Cortex of kidney (tissue), 1 donor: ENCODE measurements at places on chromosomes 3 and 15.

DNA sequence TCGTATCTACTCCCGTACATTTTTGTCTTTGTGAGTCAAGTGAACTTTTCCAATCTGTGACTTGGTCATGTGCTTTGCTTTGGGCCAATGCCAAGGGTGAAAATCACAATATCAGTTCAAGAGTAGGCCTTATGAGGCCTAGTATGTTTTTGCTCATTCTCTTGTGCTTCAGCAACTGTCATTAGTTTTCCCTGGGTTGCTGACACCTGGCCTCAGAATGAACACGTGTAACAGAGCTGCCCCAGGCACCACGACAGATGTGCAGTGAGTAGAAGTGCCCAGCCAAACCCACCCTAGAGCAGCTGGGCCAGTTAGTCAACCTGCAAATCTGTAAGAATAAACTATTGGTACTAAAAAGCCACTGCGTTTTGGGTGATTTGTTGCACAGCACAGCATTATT lies 460.3 kb upstream of the WNT5A start:
- DNase-seq: no peak

DNA sequence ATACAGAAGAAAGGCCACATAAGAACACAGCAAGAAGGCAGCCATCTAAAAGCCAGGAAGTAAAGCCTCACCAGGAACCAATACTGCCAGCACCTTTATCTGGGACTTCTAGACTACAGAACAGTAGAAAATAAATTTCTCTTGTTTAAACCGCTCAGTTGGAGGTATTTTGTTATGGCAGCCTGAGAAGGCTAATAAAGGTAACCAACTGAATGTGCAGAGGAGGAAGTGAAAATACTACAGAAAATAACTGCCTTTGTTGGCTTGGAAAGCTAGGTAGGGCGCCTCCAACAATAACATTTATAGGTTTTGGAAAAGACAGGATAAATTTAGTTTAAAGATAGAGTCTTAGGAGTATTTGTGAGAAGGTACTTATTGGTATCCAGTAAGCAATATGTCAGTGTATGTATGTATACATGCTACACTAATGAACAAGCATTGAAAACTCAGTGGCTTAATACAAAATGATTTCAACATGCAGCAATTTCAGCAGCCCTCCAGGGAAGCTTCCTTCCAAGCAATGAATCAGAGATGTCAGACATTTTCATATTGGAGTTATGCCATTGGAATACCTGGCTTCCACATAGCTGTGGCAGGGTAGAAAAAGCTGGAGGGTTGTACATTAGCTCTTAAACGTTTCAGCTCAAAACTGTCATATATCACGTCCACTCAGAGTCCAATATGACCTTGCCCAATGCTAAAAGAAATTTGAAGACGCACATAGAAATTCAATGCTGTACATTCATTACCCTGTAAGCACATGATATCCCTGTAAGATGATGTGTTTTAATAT lies 48.9 kb downstream of the ZBBX start:
- DNase-seq: no peak

DNA sequence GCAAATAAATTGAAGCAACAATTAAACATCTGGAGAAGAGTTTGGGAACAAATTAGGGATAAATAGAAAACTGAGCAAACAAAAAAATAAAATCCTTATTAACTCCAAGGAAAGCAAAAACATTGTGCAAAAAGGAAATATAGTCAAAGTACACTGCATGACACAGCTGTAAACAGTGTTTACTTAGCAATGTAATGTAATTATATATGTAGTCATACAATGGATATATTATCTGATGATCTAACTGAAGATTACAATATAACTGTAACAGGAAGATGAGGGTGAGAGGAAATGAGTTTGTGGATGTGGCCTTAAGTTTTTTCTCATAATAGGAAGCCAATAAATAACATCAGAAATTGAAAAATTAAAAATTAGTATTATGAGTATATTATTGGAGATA lies 42.5 kb downstream of the SCN10A start:
- no peak for DNase-seq

DNA sequence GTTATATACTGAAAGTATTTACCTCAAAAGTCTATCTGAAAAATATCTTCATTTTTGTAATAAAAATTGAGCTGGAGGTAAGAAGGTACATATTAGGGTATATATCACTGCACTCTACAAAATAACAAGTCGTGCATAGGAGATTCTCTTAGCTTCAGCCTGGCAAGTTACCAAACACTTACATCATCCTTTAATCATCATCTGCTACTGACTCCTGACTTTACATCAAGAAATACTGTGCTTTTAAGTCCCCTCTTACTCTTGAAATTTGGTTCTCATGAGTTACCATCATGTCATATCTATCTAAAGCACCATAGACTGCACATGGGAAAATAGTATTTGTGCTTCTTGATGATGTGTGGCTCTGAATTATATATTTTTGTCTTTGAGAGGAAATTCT lies 50.8 kb downstream of the LYSMD4 start:
- no peak for DNase-seq

- no peak for DNase-seq
Observed at GRCh38 chr3:14980689-14981088, 33.3 kb downstream of the NR2C2 start.

DNA sequence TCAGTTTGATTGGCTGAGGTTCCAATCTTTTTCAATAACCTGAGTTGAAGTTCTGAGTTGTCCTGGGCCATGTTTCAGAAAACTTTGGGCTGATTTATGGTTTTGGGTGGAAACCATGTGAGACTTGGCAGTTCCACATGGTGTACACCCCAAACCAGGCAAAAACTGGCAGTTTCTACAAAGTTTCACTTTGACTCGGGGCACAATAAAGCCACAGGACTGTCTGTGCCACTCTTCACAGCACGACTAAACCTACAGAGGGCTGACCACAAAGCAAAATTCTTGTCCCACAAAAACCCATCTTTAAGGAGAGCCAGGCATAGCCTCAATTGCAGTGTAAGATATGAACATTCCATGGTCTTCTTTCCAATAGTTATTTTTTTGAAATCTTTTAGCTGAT lies 155.0 kb downstream of the DUT start:
- DNase-seq: no peak

- DNase-seq: no peak
Observed at GRCh38 chr3:105656651-105657504, 211.9 kb downstream of the CBLB start.

DNA sequence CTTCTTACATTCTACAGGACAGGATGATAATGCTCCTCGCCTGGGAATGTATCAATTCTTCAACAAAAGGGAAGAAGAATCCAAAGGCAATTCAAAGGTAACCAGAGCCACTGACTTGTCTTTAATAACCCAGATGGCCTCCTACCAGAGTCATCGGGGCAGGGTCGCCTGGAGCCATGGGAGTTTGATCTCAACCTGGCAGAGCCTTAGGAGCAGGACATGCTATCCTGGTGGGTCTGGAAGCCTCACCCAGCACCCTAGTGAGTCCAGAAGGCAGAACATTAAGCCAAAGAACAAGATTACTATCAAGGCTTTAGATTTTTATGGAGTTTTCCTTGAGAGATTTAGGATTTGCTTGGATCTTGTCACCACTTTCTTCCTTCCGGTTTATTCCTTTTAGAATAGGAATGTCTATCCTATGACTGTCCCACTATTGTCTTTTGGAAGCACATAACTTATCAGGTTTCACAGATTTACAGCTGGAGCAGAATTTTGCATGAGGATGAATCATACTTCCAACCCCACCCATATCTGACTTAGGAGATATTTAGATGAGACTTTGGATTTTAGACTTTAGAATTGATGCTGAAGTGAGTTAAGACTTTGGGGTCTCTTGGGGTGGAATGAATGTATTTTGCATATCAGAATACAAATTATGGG lies 330.3 kb upstream of the GOLIM4 start:
- no peak for DNase-seq

DNA sequence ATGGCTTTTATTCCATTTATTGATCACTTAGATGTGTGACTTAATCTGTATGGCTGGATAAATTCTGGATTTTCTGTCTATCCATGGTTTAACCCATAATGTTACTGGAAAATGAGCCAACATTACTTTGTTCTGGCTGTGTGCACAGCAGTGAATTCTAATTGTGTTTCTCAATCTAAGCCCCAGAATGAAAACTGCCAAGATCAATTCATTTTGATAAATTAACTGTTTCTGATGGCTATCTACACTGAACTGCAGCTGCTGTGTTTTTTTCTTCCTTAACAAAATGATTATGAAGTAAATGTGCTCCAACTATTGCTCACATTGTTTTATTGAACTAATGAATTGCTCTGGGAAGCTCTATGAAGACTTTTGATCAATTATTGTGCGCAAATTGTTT lies 35.7 kb upstream of the CPB1 start:
- no peak for DNase-seq

DNA sequence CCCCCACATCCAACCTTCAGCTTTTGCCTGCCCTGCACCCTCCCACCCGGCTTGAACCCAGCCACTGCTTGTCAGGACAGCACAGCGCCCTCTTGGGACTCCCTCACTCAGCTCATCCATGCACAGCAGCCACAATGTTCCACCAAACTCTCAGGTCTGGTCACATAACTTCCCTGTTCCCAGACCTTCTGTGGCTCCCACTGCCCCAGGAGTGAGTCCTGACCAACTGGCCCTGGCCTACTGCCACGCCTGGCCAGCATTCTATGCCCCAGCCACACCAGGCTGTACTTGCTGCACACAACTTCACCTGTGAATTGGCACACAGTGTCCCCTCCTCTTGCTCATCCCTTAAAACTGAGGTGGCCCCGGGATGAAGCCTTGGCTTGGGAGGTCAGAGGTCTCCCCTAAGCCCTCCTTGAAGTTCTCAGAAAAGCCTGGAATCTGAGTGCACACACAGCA lies 21.0 kb downstream of the PLXNB1 start:
- DNase-seq: no peak

- DNase-seq: no peak
Observed at GRCh38 chr15:59105854-59106253, 908 bp downstream of the CCNB2 start.

GRCh38 chr3:36743826-36744225 lies 20.5 kb downstream of the DCLK3 start:
- no peak for DNase-seq

DNA sequence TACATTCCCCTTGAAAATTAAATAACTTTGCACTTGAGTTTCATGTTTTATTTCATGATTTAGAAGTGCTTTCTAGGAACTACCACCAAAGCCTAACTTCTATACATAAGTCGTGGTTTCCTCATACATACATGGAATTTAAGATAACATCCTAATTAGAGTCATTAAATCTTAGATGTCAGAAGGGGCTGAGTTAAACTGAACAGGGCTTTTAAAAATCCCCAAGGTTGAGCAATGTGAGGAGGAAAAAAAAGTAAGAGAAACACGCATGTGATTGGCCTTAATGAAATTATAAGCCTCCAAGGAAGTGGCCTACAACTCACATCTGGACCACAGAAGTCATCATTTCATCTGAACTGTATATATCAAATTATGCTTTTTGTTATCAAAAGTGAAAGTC lies 303.1 kb upstream of the SEMA6D start:
- DNase-seq: no peak

DNA sequence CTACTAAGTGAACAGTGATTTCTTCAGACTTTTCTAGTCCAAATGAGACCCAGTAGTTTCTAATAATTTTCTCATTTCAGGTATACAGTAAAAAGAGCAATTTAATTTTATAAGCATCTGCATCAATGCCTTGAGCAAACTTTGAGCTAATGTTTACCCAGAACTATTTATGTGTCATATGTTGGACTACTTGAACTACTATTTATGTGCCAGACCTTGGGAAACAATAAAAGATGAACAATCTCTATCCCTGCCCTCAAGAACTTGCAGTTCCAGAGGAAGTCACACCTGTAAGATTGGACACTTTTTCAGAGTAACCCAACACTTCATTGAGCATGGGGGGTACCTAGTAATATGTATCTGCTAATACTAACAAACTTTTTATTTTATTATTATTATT lies 2.3 kb upstream of the UBE3A start:
- DNase-seq: no peak

DNA sequence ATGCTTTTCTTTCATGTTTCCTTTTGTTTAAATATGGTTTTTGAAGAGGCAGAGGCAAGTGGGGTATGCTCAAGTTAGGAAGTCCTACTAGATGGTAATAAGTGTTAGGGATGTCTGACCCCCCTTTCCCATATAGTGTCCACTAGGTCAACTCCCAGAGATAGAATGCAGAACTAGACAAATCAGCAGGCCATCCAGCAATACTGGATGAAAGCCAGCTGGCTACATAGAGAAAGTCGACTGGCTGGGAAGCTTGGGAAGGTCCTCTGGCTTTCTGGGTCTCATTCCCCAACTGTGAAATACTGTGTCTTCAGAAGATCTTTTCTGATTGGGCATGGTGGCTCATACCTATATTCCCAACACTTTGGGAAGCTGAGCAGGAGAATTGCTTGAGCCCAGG lies 113.8 kb downstream of the SNRK start:
- DNase-seq: no peak

- DNase-seq: no peak
Observed at GRCh38 chr15:99268431-99268830, 17.1 kb downstream of the LRRC28 start.

DNA sequence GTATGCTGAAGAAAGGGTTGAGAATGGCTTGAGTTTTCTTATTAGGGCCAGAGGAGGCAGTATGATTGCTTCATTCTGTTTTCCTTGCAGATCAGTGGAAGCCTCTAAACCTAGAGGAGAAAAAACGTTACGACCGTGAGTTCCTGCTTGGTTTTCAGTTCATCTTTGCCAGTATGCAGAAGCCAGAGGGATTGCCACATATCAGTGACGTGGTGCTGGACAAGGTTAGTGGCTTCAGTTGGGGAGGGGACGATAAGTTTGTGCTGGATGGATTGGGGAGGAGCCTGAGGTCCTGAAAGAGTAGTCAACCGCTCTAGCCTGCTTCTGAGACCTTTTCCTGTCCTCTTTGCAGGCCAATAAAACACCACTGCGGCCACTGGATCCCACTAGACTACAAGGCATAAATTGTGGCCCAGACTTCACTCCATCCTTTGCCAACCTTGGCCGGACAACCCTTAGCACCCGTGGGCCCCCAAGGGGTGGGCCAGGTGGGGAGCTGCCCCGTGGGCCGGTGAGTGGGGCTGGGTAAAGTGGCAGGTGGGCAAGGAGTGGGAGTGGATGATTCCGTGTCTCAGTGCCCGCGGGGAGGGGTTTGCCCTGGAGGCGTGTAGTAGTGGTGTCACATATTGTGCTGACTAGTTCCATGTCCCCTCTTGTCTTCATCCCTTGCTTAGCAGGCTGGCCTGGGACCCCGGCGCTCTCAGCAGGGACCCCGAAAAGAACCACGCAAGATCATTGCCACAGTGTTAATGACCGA lies 8.5 kb downstream of the EIF4G1 start:
- DNase-seq: no peak

- no peak for DNase-seq
Observed at GRCh38 chr3:49804141-49805041, 1.3 kb downstream of the INKA1 start.

GRCh38 chr3:4752201-4753072 lies 226.8 kb upstream of the BHLHE40 start:
- DNase-seq: no peak

GRCh38 chr15:101366853-101367252 lies 71.8 kb upstream of the SNRPA1 start:
- no peak for DNase-seq

- no peak for DNase-seq
Observed at GRCh38 chr3:12440927-12441714, 43.2 kb upstream of the TSEN2 start.
